Neural crest cell (in vitro differentiated cells): ENCODE measurements at places on chromosomes 2 and 18.
A peak's percentile ranks its signal among the peaks of the same experiment; 100 is the strongest.

- DNase-seq, result no peak
Measured at GRCh38 chr18:40812981-40813515, 1142.0 kb upstream of the PIK3C3 start.

- DNase-seq, result peak; percentile 48
Measured at GRCh38 chr2:11344956-11345677, 681 bp upstream of the ROCK2 start.

DNA sequence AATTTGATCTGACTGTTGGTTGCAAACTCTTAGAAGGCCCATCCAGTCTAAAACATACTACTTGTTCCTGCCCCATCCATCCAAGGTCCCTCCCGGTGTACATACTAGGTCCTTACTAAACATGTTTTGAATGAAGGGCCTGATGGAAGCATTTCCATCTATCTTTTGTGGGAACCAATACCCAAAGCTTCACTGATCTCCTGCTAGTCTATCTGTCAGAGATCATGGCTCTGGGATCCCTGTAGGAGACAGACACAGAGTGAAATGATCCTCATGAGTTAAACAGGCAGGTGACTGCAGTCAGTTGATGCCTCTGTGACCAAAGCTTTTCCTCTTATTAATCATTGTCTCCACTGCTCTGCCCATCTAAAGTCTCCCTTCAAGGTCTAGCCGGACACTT lies 115.0 kb downstream of the ST6GAL2 start:
- no peak for DNase-seq

GRCh38 chr2:160419776-160420505 lies 73.7 kb downstream of the RBMS1 start:
- no peak for DNase-seq
